Epithelial cell of umbilical artery (primary cell): ENCODE measurements at places on chromosomes 12 and 14. TPM values are rescaled to one million over a fixed set of nuclear protein-coding genes. Genes with fewer than 3 reads are reported as not detected.

Gene FGF6
- not detected in 2 replicates for total RNA-seq

Gene DCTN2
- 79.2 and 91.9 TPM in 2 replicates for total RNA-seq

Gene DBX2
- not detected in 2 replicates for total RNA-seq

Gene CLEC1A
- total RNA-seq, result 18.7 and 24.4 TPM in 2 replicates
